ENCODE measurements at places on chromosomes 7 and 10.
A peak's percentile ranks its signal among the peaks of the same experiment; 100 is the strongest.

- no peak for DNase-seq
These were observed 103.5 kb downstream of the TBXAS1 start for GRCh38 chr7:139932531-139932930.

GRCh38 chr7:20218279-20218678 lies 1.1 kb upstream of the MACC1 start:
- no peak for DNase-seq

DNA sequence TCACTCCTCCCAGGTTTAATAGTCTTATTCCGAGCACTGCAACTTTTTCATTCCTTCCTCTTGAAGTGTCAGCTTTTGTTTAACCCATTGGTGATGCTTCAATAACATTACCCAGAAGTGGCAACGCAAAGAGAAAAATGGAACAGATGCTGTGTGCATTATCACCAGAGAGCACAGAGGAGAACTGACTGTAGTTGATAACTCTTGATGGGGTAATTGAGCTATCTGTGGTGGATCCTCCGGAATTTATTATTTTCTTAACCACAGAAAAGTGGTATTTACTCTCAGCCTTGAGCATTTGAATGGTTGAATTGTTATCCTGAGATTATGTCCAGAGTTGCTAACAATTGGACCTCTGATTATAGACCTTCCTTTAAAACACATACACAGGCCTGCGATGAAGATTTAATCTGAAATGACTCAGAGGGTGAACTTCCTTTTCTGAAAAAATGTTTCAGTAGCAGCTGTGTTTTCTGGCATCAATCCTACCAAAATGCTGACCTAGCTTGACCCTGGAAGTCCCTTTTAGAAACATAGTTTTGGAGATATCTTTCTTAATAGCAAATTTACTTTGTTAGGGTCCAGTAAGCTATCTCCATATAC lies 1584.4 kb upstream of the LRRTM3 start:
- no peak for DNase-seq

- peak; percentile 69 for DNase-seq
These were observed at the start of gene FAS for GRCh38 chr10:88990384-88991160. Gene FAS (plus strand): TSS chr10:88990798. CDS start chr10:88990877, 79 bp downstream.
